H54 (cell line): ENCODE measurements at places on chromosomes 5 and 9.

GRCh38 chr5:72940082-72940481 lies 15.8 kb upstream of the FCHO2 start:
- no peak for DNase-seq

DNA sequence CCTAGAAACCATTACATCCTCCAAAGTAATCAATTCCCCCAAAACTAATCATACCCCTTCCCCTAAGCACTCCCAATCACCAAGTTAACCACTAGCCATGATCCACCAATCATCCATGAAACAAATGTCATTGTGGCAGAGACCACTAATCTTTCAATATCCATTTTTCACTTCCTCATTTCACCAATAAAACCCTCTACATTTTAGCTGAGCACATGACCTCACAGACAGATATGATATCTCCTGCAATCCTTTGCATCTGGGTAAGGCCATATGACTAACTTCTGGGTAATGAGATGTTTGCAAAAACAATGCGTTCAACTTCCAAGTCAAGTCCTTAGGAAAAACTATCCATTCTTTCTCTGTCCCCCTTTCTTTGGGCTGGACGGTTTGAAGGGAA lies 20.7 kb downstream of the OR2S2 start:
- no peak for DNase-seq

DNA sequence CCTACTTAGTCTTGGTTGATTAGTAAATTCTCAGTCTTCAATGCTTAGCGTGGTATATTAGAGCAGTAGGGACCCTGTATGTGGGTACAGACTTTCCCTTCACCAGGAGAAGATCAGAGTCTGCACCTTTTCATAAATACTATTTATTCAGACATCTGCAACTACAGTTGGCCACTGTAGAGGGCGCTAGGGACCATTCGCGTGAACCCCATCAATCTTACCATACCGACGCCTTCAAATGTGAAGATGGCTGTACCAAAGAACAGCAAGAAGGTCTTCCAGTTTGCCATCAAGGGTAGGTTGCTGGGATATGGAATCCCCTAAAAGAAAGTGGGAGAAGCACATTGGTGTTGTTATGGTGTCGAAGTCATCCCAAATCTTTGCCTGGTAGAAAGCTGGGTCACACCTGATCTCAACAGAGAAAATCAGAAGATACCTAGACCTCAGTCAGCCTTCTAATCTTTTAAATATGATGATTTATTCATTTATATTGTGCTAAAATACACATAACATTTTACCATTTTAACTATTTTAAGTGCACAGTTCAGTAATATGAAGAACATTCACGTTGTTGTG lies 19.1 kb downstream of the SLC36A3 start:
- DNase-seq, result no peak

DNA sequence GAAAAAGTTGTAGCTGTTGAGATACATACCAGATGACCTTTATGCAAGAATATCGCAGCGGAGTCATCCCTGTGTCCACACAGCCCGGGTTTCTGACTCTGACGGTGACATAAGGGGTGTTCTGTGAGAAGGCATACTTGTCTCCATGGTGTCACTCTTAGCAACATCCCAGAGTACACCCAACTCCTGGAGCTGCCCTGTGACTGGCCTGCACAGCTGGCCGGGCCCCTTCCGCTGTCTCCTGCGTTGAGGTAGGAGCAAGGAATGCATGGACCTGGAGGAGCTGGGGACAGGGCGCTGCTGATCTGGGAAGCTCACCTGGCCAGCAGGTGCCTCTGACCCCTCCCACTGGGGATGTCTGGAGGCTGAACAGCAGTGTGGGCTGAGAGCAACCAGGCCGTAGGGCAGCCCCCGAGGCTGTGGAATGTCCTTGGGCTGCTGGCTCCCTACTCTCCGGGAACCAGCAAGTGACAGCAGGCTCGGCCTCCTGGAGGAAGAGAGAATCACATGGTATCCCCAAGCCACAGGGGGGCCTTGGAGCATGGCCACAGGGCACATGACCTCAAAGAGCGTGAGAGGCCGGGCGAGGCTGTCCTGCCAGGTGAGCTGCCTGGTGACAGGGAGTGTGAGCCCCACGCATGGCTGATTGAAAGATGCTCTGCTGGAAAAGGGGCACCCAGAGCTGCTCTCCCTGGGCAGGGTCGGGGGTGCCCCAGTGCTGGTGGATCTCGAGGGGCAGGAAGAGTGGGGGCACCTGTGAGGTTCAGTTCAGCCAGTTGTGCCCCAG lies 113.4 kb downstream of the MRPL36 start:
- no peak for DNase-seq

DNA sequence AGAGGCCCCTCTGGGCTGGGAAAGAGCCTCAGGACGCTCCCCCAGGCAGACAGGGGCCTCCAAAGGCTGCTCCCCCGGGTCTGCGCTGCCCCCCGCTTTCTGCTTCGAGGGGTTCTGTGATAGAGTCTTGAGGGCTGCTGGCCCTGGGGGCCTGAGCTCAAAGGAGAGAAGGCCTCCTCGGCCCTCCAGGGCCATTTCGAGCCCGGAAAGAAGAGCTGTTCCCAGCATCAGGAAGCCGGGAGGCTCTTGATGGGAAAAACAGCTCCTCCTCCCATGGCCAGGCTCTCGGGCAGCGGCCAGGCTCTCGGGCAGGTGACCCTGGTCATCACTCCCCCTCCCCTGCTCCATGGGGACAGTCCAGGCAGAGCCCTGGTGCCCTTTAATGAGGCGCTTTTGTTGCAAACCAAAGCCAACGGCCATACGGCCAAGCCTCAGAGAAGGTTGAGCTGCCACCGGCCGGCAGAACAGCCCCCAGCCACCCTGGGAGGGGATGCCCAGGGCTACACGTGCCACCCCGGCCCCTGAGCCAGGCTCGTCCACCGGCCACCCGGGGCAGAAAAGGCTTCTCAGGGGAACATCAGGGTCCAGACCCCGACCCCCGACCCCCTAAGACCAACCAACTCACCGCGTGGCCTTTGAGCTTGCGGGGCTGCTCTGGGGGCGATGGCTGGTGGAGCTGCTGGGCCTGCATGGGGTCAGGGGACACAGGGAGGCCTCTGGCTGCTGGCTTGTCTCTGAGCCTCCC lies 16.2 kb upstream of the QSOX2 start:
- DNase-seq, result no peak

DNA sequence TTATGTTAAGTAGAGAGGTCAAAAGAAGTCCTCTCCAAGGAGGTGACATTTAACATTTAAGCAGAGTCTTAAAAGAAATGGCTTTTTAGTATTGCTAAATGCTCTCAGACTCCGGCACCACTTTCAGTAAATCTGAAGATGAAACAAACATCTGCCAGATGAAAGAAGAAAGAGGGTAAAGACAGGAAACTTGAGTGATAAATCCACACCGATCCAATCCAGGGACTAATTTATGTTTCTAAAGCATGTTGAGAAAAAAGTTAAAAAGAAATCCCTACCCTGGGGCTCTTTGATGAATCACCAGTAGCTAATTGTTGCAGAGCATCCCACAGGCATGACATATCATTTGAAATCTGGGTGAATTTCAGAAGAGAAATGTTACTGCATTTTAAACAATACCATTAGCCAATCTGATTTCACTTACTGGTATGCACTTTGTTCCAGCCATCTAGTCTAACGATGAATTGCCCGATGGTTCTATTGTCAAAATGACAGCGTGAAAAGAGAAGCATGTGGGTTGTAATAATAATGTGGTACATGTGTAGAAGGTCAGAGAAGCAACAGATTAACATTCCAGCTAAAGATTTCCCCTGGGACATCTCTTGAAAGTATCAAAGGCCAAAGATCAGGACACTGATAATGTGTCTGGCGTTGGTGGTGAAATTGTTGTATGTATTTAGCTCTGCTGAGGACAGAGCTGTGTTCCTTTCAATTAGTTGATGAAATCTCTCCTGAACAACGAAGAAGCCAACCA lies 485.7 kb downstream of the CSNK1G3 start:
- DNase-seq, result no peak

DNA sequence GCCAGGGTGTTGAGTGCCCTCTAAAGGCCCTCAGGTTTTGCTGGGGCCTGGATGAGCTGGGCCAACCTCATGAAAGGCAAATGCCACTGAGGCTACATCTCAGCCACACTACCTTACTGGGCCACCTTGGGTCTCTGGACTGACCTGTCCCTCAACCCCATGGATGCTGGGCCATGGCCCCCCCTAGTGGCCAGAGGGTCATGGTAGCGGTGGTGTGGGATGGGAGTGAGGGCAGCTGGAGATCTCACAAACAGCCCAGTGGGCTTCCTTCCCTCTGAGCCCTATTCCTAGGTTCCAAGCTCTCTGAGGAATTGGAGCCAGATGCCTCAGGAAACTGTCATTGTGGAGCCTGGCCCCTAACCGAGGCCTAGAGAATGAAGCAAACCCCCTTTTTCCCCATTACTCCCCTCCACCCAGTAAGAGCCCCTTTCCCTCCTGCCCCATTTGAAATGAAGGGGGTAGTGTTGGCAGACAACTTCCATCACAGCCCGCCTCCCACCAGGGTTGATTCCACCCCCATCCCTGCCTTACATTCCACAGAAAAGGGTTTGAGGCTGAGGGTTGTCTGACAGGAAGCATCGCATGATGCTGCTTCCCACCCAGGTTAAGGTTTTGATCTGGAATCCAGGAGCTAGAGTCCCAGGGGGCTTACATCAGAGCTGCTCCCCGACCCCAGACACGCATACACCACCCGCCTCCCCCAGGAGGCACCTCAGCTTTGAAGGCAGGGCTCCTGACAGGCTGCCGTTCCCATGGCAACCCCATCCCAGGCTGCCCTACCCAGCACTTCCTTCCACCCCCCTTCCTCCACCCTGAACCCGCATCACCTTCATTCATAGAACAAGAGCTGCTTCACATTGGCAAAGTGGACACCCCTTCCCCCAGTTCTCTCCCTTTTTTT lies 63.9 kb downstream of the PCDH1 start:
- peak; percentile 80 for DNase-seq

DNA sequence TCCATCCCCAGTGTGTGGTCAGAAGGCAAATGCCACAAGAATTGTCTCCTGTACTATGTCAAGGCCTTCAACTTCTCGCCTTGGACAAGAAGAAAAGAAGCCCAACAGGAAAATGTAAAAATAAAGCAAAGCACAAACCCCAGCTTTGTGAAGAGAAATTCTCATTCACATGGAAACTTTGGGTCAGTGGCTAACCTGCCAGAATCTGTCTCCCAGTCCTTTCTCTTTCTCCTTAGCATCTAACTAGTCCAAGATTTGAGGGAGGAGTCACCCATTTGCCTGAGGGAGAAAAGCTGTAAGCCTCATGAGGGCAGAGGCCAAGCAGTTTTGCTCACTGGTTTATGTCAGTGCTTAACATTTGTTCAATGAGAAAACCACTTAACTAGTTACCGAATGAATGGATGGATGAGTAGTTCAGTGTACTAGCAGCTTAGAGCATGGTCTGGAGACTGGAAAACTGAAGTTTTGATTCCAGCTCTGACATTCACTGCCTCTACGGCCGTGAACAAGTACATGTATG lies 36.0 kb downstream of the ADAM19 start:
- DNase-seq, result no peak

GRCh38 chr5:131532031-131532640 lies 102.9 kb downstream of the RAPGEF6 start:
- no peak for DNase-seq

DNA sequence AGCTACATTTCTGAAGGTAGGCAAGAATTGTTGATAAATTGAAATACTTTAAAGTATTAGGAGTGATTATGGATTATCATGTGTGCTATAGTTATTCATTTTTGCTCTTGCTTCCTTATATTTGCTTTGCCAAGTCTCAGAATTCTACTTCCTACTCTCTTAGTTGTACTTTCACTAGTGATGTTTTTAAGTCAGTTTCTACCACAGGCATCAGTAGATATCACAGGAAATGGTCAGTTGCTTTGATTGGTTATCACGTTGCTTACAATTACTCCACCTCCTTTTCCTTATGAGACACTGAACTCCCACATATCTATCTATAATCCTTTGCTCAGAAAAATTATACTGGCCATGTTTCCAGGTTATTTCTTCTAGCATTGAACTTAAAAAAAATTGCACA lies 472.8 kb downstream of the DMRTA1 start:
- no peak for DNase-seq

GRCh38 chr9:38280251-38280800 lies 112.2 kb upstream of the ALDH1B1 start:
- DNase-seq, result no peak

DNA sequence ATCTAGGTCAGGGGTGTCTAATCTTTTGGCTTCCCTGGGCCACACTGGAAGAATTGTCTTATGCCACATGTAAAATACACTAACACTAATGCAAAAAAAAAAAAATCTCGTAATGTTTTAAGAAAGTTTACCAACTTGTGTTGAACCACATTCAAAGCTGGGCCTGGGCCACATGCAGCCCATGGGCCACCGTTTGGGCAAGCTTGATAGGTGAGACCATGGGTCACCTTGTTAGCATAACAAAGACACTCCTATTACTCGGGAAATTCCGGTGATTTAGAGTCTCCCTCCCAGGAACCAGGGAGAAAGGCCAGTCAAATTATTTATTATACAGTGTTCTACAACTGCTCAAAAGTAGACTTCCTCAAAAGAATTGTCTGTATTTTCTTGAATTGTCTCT lies 12.7 kb downstream of the RECK start:
- no peak for DNase-seq

GRCh38 chr9:20742833-20743232 lies 58.8 kb downstream of the FOCAD start:
- DNase-seq, result no peak

DNA sequence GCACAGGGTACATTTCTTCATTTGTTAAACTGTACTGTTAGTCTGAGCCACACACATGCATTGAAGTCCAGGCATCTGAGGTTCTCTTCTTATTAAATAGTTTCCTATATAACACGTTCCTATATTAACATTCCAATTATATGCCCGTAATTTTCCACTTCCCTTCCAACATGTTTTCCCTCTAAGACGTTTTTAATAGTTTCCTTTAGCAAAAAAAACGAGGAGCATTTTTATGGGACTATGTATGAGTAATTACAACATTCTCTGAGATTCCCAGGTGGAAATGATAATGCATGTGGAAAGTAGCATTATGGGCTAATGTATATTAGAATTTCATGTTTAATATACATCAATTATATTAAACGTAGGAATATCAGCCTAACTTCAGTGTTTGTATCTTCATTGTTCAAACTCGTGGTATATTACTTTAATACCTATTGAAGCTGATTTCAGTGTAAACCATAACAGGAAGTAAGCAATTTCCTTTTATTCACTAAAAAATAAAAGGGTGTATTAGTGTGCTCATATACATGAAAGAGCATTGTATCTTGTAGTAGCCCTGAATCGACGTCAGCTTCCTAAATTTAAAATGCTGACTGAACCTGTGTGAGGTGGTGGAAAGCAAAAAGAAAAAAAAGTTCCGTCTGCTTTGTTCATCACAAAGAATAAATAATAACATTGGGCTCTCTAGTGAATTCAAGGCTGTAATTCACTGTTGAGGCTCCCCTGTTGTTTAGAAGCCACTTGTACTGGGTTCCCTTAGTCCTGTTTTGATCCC lies 11.3 kb downstream of the SMARCA2 start:
- DNase-seq, result no peak

GRCh38 chr5:43014522-43014921 lies 25.6 kb downstream of the ANXA2R start:
- DNase-seq, result no peak

DNA sequence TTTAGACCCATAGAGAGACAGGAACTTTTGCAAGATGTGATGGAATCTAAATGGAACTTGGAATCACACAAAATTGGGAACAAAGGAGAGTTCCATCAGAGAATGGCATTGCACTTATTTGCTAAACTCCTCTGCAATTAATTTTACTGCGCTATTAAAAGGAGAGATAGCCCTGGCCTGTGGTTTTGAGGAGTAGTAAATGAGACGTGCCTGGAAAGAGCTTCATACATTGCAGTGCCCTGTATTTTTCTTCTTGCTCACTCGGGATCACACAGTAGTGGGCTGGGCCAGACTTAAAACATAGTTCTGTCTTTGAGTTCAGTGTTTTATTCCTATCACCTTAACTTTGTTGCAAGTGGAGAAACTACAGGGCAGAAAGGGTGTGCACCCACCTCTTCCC lies 94.4 kb upstream of the SLC27A6 start:
- DNase-seq, result no peak
